ENCODE measurements at places on chromosomes 2 and 18.
A peak's percentile ranks its signal among the peaks of the same experiment; 100 is the strongest.

DNA sequence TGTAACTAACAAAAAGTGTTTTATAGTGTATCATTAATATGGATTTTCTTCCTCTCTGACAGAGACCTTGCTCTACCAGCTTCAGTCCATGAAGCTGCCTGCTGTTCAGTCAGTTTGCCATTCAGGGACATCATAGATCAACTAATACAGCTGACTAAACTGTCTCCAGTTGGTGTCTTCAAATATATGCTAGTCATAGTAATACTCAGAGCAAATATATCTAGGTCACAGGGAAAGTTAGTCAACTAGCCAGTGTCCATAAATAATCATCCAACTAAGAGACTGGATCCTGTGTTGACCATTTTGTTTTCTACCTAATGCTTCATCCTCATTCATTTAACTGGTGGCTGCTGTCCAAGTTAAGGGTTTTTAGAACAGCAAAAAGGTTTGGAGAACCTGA lies 38.2 kb upstream of the LRPPRC start:
- DNase-seq = no peak

DNA sequence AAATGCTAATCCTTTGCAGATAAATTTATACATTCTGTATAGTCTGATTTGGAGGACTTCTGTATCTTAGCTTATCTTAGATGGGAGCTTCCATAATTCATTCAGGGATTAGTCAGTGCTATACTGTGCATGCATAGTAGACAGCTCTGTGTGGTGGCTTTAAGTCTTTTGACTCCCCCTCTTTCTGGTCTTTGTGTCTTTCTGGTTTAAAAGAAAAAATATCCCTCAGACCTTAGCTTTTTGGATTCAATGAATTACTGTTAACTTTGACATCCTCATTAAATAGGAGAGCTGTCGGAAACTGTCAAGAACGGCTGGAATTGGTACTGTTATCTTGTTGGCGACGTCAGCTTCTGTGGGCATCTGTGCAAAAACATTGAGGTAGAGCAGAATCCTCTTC lies 130.4 kb downstream of the SPTBN1 start:
- DNase-seq = no peak

DNA sequence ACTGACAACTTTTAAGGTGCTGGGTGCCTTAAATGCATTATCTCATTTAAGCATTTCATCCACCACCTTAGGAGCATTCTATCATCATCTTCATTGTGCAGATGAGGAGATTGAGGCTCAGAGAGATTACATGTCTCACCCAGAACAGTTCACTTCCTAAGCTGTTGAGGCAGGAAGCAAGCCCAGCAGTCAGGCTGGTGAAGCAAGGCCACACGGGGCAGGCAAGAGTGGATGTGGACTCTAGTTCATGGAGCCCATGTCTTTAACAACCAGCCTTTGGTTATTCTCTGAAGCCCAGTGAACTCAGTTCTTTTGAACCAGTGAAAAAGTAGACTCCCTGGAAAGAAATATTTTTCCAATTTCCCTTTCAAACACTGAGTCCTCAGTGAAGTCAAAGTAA lies 294.8 kb upstream of the MGAT5 start:
- no peak for DNase-seq

DNA sequence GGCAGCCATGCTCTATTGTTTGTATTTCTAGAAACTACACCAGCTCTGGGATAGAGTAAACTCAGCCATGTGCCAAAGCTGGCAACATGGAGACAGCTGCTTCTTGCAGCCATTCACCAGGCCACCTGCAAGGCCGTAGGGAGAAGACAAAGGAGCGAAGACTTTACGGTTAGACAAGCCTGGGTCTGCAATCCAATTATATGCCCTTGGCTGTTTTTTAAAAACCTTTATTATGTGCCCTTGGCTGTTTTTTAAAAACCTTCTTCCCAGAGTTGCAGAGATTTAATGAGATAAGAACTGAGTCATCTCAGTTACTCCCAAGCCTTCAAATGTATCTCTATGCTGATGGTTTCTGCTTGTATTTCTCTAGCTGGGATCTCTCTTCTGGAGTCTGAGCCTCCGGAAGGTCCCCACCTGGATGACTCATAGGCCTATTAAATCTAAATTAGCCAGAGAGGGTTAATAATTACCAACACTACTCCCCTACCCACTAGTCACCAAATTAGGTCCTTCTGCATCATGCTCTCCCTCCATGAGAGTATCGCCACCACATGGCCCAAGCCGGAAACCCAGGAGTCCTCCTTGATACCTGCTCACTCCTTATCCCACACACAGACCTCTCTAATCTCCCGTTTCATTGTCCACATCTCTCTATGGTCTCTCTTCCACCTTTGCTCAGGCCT lies 17.5 kb upstream of the DPP4 start:
- peak; percentile 73 for DNase-seq

DNA sequence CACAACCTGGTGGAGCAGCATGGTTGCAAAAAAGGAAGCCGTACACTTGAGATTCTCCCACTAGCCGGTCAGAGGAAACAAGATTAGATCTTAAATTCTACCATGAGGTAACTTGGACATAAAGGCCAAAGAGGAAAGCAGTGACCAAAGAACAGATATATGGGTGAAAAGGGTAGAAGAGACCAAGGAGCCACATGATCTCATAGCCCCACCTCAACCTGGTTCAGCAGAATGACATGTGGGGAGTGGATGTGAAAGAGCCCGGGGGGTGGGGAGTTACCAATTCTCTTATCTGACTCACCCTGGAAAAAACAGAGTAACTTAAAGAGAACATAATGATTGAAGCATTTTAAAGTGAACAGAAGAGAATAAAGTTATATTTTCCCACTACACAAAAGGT lies 683.0 kb downstream of the DSC3 start:
- peak; percentile 11 for DNase-seq

DNA sequence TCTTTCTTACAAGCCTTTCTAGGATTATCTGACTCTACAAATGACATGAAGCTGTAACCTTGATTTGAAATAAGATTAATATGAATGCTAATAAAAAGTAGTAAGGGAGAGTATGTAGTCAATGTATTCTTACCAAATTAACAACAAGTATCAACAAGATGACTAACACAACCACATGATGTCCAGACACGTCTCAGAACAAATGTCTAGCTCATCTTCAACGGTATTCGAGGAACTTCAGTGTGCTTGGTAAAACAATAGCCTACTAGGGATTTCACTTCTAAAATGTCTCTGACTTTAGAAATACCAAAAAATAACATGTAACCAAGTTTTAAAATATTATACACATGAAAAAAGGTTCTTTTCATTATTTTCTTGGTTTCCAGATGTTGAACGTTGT lies 3.4 kb downstream of the HDLBP start:
- DNase-seq = peak; percentile 77

- no peak for DNase-seq
These were observed 585.9 kb upstream of the SYT4 start for GRCh38 chr18:43863180-43863579.

GRCh38 chr18:46253498-46253897 lies 149.3 kb downstream of the HAUS1 start:
- no peak for DNase-seq

DNA sequence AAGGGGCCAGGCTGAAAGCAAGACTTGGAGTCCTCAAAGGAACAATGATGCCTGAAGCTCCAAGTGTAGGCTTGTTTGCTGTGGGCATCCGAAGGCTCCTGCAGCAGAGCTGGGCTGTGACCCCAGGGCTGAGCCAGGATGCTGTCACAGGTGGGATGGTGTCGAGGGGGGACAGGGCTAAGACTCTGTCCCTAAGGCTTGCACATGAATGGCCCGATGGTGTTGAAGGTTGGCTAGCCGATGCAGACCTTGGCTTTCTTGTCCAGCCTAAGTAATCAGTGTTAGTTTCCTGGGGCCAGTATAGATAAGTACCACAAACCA lies 251.0 kb downstream of the NDUFA10 start:
- no peak for DNase-seq

GRCh38 chr18:66641056-66641455 lies 37.2 kb upstream of the CDH19 start:
- DNase-seq = no peak

GRCh38 chr2:49371128-49371701 lies 216.9 kb upstream of the FSHR start:
- DNase-seq = no peak

Data from keratinocyte (primary cell).